ENCODE measurements at places on chromosomes 3 and 15.
A peak's percentile ranks its signal among the peaks of the same experiment; 100 is the strongest.

GRCh38 chr3:119145500-119146167 lies at the start of gene TEX55:
Gene TEX55 (plus strand): TSS chr3:119146165. CDS start chr3:119146190, 25 bp downstream.
- H3K4me3 ChIP-seq: no peak within 1 kb of the TSS
- DNase-seq: no peak
- no peak within 1 kb of the TSS for H3K27ac ChIP-seq
- H3K4me1 ChIP-seq: no peaks in the 10 kb centered on the region
- peaks cover 2% of the 10 kb centered on the region for H3K36me3 ChIP-seq

GRCh38 chr3:71254281-71255057 lies 329.1 kb downstream of the FOXP1 start:
- no peak overlapping the region for H3K4me3 ChIP-seq
- DNase-seq: no peak
- H3K36me3 ChIP-seq: no peaks in the 10 kb centered on the region
- H3K4me1 ChIP-seq: peaks cover 21% of the 10 kb centered on the region
- no peak overlapping the region for H3K27ac ChIP-seq

DNA sequence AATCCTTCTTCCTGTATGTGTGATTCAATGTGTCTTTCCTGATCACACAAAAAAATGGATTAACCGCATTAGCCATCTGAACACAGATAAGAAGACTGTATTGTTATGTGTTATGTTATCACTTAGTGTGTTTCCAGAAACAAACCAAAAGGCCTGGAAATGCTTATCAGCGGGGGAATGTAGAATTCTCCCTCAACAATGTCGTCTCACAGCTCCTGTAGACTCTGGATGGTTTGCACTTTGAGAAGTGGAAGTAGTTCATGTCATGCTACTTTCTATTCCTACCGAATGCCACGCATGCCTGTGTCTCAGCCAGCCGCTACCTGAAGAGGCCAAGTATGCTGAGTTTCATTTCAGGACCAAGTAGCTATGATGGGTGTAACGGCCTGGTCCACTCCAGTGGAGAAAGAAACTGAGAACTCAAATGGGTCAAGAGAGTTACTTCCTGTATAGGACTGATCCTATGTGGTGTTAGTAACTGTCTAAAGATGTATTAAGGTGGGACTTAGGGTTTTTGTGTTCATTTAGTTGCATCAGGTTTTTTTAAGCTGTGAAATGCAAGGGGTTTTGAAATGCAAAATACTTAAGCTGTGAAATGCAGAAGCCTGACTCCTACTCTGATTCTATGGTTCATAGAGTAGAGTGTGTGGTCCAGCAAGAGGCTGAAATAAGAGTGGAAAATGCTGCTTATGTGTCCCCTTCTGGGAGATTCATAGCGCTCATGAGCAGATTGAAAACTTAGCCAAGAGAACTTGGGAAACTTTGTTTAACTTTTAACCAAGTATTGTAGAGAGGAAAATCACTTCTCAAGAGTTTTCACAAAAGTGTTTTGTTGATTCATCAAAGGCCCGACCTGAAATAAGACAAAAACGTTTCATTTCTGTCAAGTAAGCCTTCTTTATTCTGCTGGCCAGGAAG lies 118.5 kb upstream of the LMOD3 start:
- peak overlapping the region; percentile 7 for H3K27ac ChIP-seq
- no peak for DNase-seq
- no peak overlapping the region for H3K4me3 ChIP-seq

GRCh38 chr15:24856397-24857390 lies 98.1 kb upstream of the SNRPN start:
- H3K4me3 ChIP-seq: peak overlapping the region; percentile 61
- peaks cover 3% of the 10 kb centered on the region for H3K27me3 ChIP-seq
- H3K4me1 ChIP-seq: peaks cover 39% of the 10 kb centered on the region
- H3K27ac ChIP-seq: peak overlapping the region; percentile 99
- DNase-seq: peak; percentile 94

DNA sequence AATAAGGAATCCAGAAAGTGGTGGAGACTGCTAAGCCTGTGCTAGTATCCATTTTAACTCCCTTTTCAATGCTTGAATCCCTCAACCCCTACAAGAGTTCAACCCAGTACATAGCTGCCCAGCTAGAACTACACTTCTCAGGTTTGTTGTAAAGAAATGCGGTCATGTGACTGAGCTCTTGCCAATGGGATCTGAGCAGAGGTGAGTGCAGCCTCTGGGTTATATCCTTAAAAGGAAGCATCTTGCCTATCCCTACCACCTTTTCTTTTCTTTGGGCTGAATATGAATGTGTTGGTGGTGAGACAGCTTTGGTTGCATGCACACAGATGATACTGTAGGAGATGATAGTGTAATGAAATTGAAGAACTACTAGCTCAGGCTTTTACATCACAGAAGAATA lies 139.7 kb downstream of the CADPS start:
- H3K36me3 ChIP-seq: peaks cover 7% of the 10 kb centered on the region
- H3K27ac ChIP-seq: no peak overlapping the region
- H3K4me1 ChIP-seq: no peaks in the 10 kb centered on the region
- DNase-seq: no peak
- no peak overlapping the region for H3K4me3 ChIP-seq
- H3K27me3 ChIP-seq: no peaks in the 10 kb centered on the region

GRCh38 chr15:91099616-91099994 lies 452 bp upstream of the SV2B start:
- no peaks in the 10 kb centered on the region for H3K36me3 ChIP-seq
- peak; percentile 64 for DNase-seq
- peaks cover 84% of the 10 kb centered on the region for H3K27me3 ChIP-seq
- peaks cover 18% of the 10 kb centered on the region for H3K4me1 ChIP-seq

GRCh38 chr15:48986240-48986639 lies 22.5 kb upstream of the SHC4 start:
- H3K4me3 ChIP-seq: no peak overlapping the region
- H3K27ac ChIP-seq: no peak overlapping the region
- DNase-seq: no peak
- peaks cover 15% of the 10 kb centered on the region for H3K4me1 ChIP-seq
- no peaks in the 10 kb centered on the region for H3K27me3 ChIP-seq

DNA sequence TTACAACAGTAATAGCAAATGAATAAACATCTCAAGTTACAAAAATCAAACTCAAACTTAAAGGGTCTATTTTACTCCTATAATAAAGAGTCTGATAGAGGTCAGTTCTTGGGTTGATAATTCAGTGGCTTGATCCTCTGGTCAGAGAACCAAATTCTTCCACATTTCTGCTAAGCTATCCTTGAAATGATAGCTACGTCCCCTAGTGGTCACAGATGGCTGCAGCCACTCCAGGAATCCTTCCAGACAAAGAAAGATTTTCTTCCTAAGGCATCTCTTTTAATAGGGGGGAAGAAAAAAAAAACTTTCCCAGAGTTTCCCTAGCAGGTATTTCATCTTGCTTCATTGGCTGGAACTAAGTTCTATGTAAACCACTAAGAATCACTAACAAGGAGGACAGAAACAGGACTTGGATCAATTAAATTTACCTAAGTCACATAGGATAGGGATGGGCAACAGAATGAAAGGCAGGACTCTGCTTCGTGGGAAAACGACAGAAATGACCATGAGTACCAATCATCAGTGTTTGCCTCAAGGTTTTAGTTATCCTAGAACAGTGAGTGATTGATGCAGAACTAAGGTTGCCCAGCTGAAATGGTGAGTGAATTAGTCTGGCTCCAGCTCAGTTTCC lies 160.7 kb downstream of the STAC start:
- H3K36me3 ChIP-seq: peaks cover 5% of the 10 kb centered on the region
- DNase-seq: peak; percentile 58

DNA sequence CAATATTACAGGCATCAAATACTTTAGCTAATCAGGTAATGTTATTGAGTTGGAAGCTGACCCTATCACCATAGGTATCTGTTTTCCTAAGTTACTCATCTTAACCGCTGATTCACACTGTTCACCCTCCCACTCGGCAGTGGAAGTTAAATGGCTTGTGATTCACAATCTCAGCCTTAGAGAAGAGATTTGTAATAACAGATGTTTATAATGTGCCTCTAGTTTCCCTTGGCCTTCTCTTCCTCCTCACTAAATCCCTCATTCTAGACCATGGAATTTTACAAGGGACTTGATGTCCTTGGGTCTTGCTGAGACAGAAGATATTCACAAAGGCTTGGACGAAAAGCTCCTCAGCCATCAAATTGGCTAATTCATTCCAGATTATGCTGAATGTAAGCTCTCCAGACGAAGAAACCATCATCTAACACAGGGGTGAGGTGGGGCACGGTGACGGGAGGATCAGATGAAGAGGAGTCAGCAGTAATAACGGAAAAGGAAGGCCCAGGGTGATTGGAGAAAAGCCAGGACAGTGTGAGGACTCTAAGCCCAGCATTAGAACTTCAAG lies 931.7 kb downstream of the MCTP2 start:
- no peak overlapping the region for H3K27ac ChIP-seq
- DNase-seq: no peak
- no peaks in the 10 kb centered on the region for H3K36me3 ChIP-seq

DNA sequence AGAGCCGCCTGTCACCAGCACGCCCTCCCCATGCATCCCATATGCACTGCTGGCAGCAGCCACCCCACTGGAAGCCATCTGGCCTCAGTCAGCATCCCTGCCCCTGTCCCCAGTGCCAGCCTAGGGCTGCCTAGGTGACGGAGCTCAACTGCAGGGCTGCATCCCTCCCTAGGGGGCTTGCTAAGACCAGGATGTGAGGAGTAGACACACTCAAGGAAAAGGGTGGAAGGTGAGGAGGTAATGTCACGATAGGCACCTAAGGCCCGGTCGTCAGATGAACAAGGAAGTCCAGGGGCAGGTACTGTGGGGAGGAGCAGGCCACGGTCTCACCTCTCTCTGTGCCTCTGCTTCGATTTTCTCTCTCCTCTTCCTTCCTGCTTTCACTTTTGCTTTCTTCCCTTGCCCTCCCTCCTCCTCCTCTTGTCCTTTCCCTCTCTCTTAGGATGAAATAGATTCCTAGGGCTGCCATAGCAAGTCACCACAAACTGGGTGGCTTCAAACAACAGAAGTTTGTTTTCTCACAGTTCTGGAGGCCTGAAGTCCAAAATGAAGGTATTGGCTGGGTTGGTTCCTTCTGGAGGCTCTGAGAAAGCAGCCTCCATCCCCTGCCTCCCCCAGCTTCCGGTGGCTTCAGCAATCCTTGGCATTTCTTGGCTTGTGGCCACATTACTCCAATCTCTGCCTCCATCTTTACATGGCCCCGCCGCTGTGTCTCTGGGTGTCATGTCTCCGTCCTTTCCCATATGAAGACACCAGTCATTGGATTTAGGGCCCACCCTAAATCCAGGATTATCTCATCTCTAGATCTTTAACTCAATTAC lies 298.3 kb downstream of the SHQ1 start:
- no peak overlapping the region for H3K4me3 ChIP-seq
- H3K27ac ChIP-seq: no peak overlapping the region
- H3K4me1 ChIP-seq: peaks cover 14% of the 10 kb centered on the region
- H3K36me3 ChIP-seq: no peaks in the 10 kb centered on the region
- no peaks in the 10 kb centered on the region for H3K27me3 ChIP-seq

GRCh38 chr3:426072-426471 lies 229.5 kb downstream of the CHL1 start:
- no peaks in the 10 kb centered on the region for H3K4me1 ChIP-seq
- no peak for DNase-seq
- H3K36me3 ChIP-seq: peaks cover 58% of the 10 kb centered on the region
- H3K27me3 ChIP-seq: no peaks in the 10 kb centered on the region
- H3K4me3 ChIP-seq: no peak overlapping the region

DNA sequence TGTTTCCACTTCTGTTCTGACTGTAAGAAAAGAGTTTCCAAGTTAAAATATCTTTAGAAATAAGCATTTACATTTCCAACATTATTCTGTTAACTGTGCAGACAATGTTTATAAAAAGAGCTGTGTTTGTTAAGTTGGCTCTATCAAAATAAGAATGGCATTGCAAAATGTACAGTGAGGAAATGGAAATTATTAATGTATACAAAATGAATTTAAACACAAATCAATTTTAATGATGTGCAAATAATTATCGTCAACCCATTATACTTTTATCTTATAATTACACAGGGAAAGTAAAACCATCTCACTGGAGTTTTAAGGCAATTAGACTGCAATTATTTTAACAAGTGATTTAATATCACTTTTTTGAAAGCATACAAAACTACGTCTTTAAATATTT lies 17.5 kb downstream of the MRPS22 start:
- no peak overlapping the region for H3K4me3 ChIP-seq
- H3K27me3 ChIP-seq: no peaks in the 10 kb centered on the region
- H3K4me1 ChIP-seq: no peaks in the 10 kb centered on the region
- no peak for DNase-seq
- peaks cover 81% of the 10 kb centered on the region for H3K36me3 ChIP-seq

GRCh38 chr15:57565311-57565710 lies 26.4 kb upstream of the MYZAP start:
- peak overlapping the region; percentile 11 for H3K27ac ChIP-seq
- peaks cover 15% of the 10 kb centered on the region for H3K4me1 ChIP-seq
- no peaks in the 10 kb centered on the region for H3K27me3 ChIP-seq
- DNase-seq: peak; percentile 25

DNA sequence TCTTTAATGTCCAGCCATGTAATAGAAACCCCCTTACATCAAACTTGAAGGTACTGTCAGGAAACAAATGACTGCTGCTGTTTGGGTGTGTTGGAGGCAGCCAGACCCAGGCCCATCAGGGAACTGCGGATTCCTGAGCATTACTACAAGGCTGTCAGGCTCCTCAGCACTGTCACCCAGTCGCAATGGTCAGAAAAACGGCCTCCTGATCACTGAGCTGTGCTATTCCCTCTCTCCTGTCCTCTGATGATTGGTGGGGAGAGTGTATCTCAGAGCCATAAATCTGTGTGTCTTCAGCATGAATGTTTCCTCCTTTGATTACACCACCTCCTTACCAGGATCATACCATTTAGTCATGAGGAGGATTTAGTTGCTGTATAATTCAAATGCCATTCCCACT lies 135.2 kb upstream of the GADL1 start:
- H3K27ac ChIP-seq: no peak overlapping the region
- H3K4me3 ChIP-seq: no peak overlapping the region
- no peaks in the 10 kb centered on the region for H3K27me3 ChIP-seq
- no peak for DNase-seq
- peaks cover 14% of the 10 kb centered on the region for H3K36me3 ChIP-seq
- no peaks in the 10 kb centered on the region for H3K4me1 ChIP-seq

DNA sequence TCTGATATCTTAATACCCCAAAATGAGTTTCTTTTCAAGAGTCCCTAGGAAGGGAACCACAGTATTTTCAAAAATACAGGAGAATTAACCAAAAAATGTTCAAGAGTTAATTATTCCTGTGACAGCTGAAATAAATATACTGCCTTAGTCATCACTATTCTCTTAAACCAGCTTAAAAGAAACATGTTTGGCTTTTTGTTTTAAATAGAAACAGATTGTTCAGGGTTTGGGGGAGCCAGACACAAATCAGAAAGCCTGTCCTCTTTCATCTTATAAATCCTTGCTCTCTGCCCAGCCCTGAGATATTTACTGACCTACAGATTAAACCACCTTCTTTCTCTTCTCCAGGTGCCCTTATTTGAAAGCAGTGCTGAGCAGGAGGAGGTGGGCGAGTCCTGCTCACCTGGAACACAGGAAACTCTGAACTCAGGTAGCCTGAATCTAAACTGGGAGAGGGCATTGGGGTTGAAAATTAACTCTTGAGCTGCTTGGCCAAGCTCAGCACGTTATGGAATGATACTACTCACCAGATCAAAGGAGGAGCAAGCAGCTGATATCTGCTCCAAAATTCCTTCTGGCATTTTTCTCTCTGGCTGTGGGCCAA lies 84.1 kb upstream of the SPRED1 start:
- no peak overlapping the region for H3K27ac ChIP-seq
- H3K27me3 ChIP-seq: no peaks in the 10 kb centered on the region
- H3K36me3 ChIP-seq: peaks cover 5% of the 10 kb centered on the region
- no peak for DNase-seq
- H3K4me3 ChIP-seq: no peak overlapping the region
